ENCODE measurements at places on chromosomes 11 and 22.

DNA sequence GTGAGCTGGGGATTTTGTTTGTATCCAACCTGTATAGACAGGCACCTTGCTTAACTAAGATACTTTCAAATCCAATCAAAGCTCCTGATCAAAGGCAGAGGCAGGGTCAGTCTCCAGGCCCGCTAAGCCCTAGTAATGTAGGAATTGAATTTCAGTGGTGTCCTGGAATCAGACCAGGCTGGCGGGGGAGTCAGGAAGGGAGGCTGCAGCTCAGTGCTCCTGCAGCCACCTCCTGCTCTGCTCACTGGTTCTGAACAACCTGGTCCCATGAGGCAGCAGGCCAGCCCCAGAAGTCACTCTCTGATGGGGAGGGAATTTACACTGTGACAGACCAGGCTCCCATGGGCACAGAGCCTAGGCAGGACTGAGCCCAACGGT, 38.5 kb upstream of the GALNT18 start:
- no peak for DNase-seq

GRCh38 chr11:129277198-129277843, 85.2 kb upstream of the ARHGAP32 start:
- DNase-seq = no peak

DNA sequence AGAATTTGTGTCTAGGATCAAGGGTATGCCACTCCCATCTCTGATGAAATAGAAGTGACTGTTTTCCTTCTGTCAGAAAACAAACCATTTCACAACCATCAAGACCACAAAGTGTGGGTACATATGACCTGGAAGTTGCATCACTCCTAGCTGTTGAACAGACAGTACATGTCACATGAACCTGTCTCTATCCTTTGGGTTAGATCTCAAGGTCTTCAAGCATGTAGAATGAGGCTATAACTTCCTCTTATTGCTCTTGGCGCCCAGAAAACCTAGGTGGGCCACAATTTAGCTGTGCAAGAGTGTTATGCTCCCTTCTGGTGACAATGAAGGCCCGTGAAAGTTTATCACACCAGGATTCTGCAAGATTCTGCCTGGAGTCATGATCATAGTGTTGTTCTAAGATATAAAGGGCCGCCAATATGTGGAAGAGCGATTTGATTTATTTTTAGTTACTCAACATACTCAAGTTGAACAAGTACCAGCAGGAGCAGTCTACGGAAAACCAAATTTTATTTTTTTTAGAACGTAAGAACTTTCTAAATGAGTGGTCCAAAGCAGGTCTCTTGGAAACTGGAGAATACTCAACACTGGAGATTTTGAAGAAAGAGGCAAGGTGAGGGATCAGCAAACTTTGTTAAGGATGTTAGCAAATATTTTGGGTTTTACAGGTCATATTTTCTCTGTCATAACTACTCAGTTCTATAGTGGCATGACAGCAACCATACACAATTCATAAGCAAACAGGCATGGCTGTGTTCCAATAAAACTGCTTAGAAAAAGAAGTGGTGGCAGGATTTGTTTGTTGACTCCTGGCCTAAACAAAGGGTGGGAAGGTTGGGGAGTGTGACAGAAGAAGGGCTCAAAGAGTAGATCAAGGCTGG, 101.8 kb downstream of the USP35 start:
- DNase-seq = no peak

DNA sequence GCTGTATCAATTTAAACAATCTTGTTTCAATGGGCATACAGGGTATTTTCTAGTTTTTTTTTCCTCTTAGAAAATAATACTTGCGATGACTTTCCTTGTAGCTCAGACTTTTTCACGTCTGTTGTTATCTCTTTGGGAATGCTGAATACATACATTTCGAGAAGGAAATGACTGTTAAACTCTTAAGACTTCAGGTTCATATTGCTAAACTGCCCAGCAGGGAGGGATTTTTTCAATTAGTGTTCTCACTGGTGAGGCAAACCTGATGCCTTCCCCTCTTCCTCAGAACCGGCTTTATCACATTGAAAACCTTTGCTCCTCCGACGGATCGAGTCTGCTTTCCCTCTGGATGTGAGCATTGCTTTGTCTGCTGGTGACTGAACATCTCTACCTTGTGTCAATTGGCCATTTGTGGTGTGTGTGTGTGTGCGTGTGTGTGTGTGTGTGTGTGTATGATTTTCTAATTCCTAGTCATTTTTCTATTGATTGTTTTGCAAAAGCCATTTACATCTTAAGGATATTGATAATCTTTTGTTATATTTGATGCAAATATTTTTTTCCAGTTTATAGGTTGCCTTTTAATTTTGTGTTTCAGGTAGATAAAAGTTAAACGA, 6.6 kb downstream of the NEAT1 start:
- DNase-seq = no peak
